Lung microvascular endothelial cell (primary cell): ENCODE measurements at places on chromosomes 13 and 19. TPM values are rescaled to one million over a fixed set of nuclear protein-coding genes. Genes with fewer than 3 reads are reported as not detected.

The CNMD gene
- total RNA-seq, result not detected in 2 replicates

The ZNF587 gene
- 10.5 and 14.9 TPM in 2 replicates for total RNA-seq

The ZNF606 gene
- 5.2 and 8.7 TPM in 2 replicates for total RNA-seq

The CD37 gene
- not detected in 2 replicates for total RNA-seq

The TPRX1 gene
- total RNA-seq, result not detected in 2 replicates

The USE1 gene
- total RNA-seq, result 10.7 and 12.9 TPM in 2 replicates

The IL4I1 gene
- 0.40 and 1.7 TPM in 2 replicates for total RNA-seq

The LGALS7 gene
- total RNA-seq, result not detected in 2 replicates

The LRG1 gene
- 0.87 and 1.6 TPM in 2 replicates for total RNA-seq

The SLC15A1 gene
- total RNA-seq, result not detected in 2 replicates

The SLC7A9 gene
- total RNA-seq, result 0.20 TPM in 1 of 2 replicates, not detected in the other

The HTR2A gene
- not detected in 2 replicates for total RNA-seq

The SIX5 gene
- total RNA-seq, result 3.3 and 5.0 TPM in 2 replicates

The SLC8A2 gene
- 0.22 TPM in 1 of 2 replicates, not detected in the other for total RNA-seq

The ADGRE3 gene
- total RNA-seq, result not detected in 2 replicates

The KLF2 gene
- total RNA-seq, result 2.6 and 10.1 TPM in 2 replicates

The R3HDM4 gene
- total RNA-seq, result 27.2 and 28.8 TPM in 2 replicates

The AMER2 gene
- total RNA-seq, result not detected in 2 replicates

The ZMYM2 gene
- total RNA-seq, result 27.0 and 41.5 TPM in 2 replicates

The CCDC169 gene
- 0.65 and 1.2 TPM in 2 replicates for total RNA-seq

The ZMYM5 gene
- total RNA-seq, result 8.3 and 8.5 TPM in 2 replicates

The OR4F17 gene
- total RNA-seq, result not detected in 2 replicates

The GARIN5A gene
- under 0.01 and 0.20 TPM in 2 replicates for total RNA-seq

The FFAR1 gene
- not detected in 2 replicates for total RNA-seq

The KCNN1 gene
- under 0.01 and 0.22 TPM in 2 replicates for total RNA-seq

The IZUMO1 gene
- total RNA-seq, result 0.20 and 0.22 TPM in 2 replicates

The CGB1 gene
- total RNA-seq, result not detected in 2 replicates

The GJA3 gene
- total RNA-seq, result under 0.01 TPM in 1 of 2 replicates, not detected in the other

The PSG3 gene
- total RNA-seq, result not detected in 2 replicates

The ZSCAN22 gene
- total RNA-seq, result 1.3 and 2.0 TPM in 2 replicates

The DLL3 gene
- total RNA-seq, result under 0.01 and 0.22 TPM in 2 replicates

The SHD gene
- total RNA-seq, result not detected in 2 replicates

The RGCC gene
- 27.6 and 144 TPM in 2 replicates for total RNA-seq

The RASAL3 gene
- total RNA-seq, result 10.9 and 16.9 TPM in 2 replicates

The ZNF846 gene
- 3.9 and 4.0 TPM in 2 replicates for total RNA-seq

The SH2D3A gene
- total RNA-seq, result 2.2 and 3.0 TPM in 2 replicates

The ARGLU1 gene
- total RNA-seq, result 23.3 and 24.4 TPM in 2 replicates

The ANO8 gene
- 1.5 and 3.0 TPM in 2 replicates for total RNA-seq

The IZUMO2 gene
- not detected in 2 replicates for total RNA-seq

The WDR87 gene
- total RNA-seq, result not detected in 2 replicates

The ERICH4 gene
- total RNA-seq, result not detected in 2 replicates

The GDF15 gene
- 70.0 and 104 TPM in 2 replicates for total RNA-seq

The FDX2 gene
- total RNA-seq, result 6.8 and 13.9 TPM in 2 replicates

The USP12 gene
- total RNA-seq, result 20.0 and 27.8 TPM in 2 replicates
